Stimulated activated CD8-positive, alpha-beta memory T cell treated with anti-CD3 and anti-CD28 coated beads, Interleukin-7, amount 100 ng/mL, for 1 hour (primary cell): ENCODE measurements at places on chromosomes 13 and 19.

DNA sequence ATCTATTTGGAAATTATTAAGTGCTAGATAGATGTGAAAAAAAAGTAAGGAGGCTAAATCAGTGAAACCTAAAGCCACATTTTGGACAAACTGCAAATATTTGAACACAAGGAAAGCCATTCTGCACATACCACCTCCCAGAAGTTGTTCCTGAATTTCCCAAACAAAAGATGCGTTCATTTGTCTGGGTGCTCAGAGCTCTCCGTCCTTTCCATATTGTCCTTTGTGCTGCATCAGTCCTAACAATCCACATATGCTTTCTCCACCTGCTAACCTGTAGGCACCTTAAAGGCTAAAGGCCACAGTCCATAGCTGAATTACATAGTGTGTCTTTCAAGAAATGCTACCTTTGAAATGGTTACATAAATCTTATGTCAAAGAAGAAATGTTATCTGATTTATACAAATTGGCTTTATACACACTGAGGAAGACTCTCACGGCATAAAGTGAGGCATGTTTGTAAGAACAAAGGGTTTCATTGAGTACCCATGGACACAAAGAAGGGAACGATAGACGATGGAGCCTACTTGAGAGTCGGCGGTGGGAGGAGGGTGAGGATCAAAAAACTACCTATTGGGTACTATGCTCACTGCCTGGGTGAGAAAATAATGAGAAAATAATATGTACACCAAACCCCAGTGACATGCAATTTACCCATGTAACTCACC, 182.0 kb downstream of the RGCC start:
- DNase-seq, result no peak

DNA sequence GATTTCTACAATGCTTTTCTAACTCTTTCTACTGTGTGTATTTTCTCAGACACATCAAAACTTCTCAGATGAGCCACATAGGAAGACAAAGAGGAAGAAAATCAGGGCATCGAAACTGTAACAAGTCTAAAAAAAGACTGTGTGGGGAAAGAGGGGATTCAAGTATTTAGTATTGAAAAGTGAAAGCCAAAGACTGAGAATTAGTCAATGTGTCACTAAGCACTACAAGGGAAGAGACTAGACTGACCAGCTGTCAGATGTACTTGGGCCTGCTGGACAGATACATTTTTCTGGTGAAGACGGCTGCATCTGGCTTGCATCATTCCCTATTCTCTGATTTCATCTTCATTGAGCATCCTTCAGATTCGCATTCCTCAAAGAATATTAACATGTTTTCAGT, 25.4 kb downstream of the COMMD6 start:
- DNase-seq, result no peak

DNA sequence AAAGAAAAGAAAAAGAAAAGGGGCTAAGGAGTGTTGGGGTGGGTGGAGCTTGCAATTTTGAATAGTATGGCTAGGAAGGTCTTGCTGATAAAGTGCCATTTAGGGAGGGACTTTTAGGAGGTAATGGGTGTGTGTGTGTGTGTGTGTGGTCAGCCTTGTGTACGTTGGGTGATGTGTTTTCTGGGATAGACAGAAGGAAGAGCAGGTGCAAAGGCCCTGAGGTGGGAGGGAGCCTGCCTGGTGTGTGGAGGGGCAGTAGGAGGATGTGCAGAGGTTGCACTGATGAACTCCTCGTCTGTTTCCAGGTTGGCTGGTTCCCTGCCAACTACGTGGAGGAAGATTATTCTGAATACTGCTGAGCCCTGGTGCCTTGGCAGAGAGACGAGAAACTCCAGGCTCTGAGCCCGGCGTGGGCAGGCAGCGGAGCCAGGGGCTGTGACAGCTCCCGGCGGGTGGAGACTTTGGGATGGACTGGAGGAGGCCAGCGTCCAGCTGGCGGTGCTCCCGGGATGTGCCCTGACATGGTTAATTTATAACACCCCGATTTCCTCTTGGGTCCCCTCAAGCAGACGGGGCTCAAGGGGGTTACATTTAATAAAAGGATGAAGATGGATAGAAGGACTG, 30.5 kb upstream of the ADGRE1 start:
- DNase-seq, result no peak

DNA sequence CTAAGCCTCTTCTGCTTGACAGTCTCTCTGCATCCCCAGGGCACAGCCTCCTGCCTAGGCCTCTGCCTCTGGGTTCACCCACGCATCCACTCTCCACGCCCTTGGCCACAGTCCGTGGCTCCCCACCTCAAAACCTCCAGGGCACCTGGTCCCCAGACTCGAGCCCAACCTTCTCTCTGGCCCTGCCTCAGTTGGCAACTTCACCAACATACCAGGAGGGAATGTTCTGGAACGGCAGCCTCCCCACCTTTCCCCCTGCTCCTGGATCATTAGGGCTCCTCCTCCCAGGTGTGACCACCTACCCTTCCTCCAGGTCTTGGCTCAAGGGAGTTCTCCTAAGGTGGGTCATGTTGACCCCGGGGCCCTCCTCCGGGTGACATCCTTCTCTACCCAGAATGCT, 69.1 kb downstream of the SOX1 start:
- DNase-seq, result no peak

DNA sequence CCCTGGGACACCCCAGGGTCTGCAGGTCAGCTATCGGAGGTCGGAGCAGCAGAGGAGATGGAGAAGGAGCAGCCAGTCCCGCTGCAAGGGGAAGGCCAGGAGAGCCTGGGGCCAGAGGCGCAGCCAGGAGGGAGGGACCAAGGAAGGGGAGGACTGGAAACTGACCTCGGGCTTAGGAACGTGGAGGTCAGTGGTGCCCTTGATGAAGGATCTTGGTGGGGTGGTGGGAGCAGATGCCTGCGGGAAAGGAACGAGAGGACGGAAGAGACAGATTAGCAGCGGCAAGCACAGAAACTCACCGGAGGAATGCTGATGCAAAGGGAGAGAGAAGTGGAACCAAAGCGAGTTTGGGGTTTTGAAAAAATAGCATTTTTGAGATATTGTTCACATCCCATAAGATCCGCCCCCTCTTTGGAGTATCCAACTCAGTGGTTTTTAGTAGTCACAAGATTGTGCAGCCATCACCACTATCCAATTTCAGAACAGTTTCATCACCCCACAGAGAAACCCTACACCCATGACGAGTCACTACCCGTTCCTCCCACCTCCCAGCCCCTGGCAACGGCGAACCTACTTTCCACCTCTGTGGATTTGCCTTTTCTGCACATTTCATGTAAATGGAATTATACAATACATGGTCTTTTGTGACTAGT, 22.1 kb downstream of the PLEKHF1 start:
- DNase-seq, result no peak

DNA sequence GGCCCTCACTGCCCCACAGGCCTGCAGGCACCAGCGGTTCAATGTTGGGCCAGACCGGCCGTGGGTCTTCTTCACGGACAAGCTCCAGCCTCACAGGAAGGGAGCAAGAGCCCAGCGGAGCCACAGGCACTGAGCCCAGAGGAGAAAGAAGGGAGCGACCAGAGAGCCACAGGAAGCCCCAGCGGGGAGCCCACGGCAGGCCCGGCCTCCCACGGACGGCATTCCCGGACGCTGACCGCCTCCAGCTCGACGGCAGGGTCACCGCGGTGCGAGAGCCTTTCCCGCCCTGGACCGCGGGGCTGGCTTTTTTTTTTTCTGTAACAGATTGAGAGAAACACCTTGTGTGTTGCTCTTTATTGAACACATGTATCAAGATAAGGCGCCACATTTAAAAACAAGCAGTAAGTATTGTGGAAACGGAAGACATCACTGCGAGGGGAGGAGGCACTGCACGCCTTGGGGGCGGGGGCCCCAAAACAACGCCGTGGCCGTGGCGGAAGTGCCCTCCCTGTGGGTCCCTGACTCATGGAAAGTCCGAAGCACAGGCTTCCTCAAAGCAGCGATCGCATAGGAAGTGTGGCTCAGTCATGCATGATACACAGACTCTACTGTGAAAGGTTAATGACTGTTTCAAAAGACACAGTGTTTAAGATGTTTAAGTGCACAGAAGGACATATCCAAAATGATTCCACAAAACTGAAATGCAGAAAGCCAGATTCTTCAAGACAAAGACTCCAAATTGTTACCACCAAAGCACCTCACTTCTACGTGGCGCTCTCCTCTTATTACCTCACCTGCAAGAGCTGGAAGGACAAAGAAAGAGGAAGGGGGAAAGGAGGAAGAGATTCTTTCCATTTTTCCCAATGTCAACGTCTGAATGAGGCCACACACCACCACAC, 3.5 kb downstream of the RASA3 start:
- DNase-seq, result peak; percentile 82

DNA sequence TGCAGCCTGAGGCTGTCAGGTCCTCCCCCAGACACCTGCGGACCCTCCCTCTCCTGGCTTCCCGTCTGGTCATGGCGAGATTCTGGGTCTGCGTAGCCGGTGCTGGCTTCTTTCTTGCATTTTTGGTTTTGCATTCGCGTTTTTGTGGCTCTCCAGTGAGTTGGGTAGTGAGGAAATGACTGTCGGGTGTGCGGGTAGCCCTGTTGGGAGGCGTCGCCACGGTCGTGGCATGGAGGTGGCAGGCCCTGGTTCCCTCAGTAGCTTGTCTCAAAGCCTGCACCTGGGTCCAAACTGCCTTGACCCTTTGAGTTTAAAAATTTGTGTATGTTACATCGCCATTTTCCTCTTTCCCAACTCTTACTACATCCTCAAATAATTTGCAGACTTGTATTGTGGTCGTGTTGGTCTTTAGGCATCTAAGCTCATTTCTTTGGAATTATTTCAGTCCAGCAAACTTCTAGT, 344 bp downstream of the NHLRC3 start:
- DNase-seq, result peak; percentile 12

GRCh38 chr13:20715330-20715712, 11.8 kb downstream of the IL17D start:
- DNase-seq, result no peak

DNA sequence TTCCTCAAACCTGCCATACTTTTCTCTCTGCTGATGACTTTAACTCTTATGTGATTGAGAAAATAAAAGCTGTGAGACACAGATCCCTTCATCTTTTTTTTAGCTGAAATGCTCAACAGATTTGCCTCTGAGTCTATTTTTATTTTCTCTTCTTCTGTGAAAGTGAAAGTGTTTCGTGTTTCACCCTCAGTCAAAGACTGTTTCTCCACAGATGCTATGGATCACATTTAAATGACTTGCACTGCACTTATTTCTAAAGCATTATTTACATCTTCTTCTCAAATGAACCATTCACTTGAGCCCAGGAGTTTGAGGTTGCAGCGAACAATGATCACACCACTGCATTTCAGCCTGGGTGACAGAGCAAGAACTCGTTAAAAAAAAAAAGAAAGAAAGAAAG, 890.1 kb upstream of the PCDH20 start:
- DNase-seq, result no peak

- DNase-seq, result no peak
These were observed 350.1 kb downstream of the FOXO1 start for GRCh38 chr13:40316301-40316700.

DNA sequence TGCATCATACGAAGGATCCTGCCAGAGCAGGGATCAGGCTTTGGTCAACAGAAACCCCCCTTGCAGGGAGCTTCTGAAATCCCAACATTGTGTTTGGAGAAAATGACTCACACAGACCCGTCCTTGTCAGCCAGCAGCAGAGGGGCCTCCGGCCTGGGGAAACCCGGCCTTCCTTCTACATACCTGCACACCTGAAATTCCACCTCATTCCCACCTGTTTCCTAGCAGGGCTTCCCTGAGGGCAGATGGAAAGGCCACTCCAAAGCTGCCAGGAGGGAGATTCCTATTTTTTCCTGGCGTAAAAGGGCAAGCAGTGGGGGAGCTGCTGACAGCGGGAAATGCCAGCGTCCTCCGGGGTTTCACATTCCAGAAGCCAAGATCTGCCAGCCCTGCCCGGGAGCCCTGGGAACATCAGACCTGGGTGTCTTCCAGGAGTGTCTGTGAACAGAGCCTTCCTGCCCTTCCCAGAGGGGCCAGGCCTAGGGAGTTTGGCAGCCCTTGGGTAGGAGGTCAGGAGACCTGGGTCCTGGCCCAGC, 3.0 kb upstream of the IGFL1 start:
- no peak for DNase-seq

DNA sequence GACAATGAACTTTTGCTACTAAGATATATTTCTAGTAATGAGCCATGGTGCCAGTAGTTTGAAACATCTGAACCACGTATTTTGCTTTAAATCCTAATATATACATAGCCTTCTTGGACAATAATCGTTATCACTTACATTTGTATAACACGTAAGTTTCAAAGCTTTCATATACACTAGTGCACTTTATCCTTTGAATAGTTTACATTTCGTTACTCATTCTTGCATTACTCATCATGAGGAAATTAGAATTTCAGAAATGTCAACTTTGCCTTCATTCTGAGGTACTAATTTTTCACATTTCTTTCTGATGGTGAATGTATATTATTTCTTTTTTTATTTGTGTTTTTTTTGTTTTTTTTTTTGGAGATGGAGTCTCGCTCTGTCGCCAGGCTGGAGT, 5.8 kb downstream of the KBTBD7 start:
- no peak for DNase-seq

- no peak for DNase-seq
These were observed 24.5 kb upstream of the LPAR6 start for GRCh38 chr13:48437371-48437770.

DNA sequence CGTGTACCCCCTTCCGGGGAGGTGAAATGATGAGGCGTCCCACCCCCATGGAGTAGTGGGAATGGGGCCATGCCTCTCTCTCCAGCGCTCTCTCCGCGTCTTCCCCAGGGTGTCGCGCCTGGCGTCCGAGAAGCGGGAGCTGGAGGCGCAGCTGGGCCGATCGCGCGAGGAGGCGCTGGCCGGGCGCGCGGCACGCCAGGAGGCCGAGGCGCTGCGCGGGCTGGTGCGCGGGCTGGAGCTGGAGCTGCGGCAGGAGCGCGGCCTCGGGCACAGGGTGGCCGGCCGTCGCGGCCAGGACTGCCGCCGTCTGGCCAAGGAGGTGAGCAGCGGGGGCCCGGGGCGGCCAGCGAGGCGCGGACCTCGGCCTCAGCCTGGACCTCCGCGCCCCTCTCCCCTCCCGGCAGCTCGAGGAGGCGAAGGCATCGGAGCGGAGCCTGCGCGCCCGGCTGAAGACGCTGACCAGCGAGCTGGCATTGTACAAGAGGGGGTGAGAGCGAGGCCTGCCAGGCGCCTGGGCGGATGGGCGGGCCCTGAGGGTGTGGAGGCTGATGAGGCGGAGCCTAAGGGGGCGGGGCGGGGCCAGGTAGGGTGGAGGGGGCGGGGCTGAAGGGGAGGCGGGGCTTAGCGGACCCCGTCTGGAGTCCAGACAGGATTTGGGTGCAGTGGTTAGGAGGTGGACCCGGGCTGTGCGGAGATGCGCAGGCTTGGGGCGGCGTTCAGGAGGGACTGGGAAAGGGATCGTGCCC, 7.7 kb downstream of the PGLYRP1 start:
- DNase-seq, result peak; percentile 48

DNA sequence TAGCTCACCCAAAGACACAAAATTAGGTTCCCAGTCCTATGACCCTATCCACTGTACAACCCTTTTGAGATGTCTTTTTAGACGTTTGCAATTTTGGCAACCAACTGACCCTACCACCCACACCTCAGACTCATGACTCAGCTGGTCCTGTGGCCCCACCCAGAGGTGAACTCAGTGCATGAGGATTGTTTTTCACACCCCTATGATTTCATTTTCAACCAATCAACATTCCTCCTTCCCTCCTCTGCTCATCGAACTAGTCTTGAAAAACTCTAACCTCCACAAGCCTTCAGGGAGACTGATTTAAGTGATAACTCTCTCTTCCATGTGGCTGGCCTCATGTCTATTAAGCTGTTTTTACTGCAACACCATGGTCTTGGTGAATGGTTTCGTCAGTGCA, 350.7 kb downstream of the UQCRFS1 start:
- DNase-seq, result no peak
